ENCODE measurements at places on chromosomes 3 and 15.

GRCh38 chr3:125019271-125019670, 36.5 kb downstream of the HEG1 start:
- DNase-seq, result no peak

- no peak for DNase-seq
Measured at GRCh38 chr3:117705011-117705410, 995.4 kb downstream of the TUSC7 start.

DNA sequence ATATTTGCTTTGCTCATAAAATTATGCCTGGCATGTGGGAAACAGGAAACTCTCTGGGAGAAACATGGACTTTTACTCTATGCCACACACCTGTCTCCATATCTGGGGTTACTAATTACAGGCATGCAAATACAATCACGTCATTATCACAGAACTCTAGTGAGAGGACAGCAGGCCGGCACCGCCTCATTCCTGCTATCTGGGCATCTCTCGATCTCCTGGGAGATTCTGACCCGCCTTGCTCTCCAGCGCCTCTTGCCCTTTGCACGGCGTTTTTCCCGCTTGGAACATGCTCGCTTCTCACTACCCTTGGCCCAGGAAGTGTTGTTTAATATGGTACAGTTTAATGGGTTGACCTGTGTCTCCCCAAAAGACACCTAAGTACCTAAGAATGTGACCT, 45.4 kb upstream of the PARL start:
- DNase-seq, result no peak

DNA sequence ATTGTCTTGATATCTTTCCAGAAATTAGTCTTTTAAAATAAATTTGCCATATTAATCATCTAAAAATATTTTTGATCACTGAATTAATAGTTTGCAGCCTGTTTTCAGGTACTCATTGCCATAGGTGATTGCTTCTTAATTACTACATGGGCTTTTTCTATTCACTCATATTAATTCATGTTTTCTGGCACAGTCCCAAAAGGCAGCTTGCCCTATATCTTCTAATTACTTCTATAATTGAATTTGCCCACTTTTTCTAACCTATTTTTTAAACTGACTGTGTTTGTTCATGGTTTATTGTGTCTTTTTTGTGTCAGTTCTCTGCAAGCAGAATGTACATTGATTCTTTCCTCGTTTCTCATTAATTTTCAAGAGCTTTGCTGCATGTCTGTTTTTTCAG, 85.7 kb upstream of the SOX2 start:
- DNase-seq, result no peak

- DNase-seq, result no peak
Measured at GRCh38 chr3:194949592-194949991, 263.9 kb downstream of the FAM43A start.

DNA sequence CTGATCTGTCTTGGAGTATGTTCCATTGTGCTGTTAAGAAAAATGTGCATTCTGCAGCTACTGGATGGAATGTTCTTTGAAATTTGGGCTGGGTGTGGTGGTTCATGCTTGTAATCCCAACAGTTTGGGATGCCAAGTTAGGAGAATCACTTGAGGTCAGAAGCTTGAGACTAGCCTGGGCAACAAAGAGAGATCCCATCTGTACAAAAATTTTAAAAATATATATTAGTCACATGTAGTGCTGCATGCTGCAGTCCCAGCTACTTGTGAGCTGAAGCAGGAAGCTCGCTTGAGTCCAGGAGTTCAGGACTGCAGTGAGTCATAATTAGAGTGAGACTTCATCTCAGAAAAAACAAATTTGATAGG, 62.8 kb upstream of the PLSCR4 start:
- DNase-seq, result no peak
